ENCODE measurements at places on chromosomes 1 and 21. TPM values are rescaled to one million over a fixed set of nuclear protein-coding genes. Genes with fewer than 3 reads are reported as not detected.
A peak's percentile ranks its signal among the peaks of the same experiment; 100 is the strongest.

DNA sequence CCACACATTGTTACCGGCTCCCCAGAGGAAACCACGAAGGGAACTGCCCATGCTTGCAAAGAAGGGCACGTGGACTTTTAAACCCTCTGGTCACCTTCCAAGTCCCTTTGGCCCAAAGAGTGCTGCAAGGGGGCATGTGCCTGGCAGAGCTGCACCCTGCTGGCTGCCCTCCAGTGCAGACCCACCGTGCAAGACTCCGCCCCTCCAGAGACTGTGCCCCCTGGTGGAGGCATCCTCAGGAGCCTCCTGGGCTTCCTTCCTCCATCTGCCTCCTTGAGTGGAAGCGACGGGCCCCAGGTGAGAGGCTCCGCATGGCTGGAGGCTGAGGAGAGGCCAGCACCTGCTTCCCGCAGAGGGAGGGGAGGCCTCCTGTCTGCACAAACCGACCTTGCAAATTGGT is 100.6 kb downstream of the CRYAA start:
- no peak for DNase-seq

- peak; percentile 21 for DNase-seq
Measured at GRCh38 chr1:201383647-201384405, 6.3 kb upstream of the TNNT2 start.

C4BPB gene
- 0.28 TPM for total RNA-seq

S100A1 gene
- total RNA-seq: 0.32 TPM

GRCh38 chr1:227102056-227102455 is 162.0 kb downstream of the COQ8A start:
- DNase-seq: no peak

DNA sequence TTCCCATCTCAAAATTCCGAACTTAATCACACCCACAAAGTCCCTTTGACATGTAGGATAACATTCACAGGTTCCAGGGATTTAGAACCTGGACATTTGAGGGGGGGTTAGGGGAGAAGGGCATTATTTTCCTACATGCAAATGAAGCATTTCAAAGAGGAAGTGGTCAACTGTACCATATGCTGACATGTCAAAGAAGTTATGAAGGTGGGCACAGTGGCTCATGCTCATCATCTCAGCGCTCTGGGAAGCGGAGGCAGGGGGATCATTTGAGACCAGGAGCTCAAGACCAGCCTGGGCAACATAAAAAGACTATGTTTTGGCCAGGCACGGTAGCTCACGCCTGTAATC is 35.7 kb downstream of the PTP4A2 start:
- DNase-seq: no peak

LCE2A gene
- not detected for total RNA-seq

FAM177B gene
- not detected for total RNA-seq

ZNF695 gene
- 3.0 TPM for total RNA-seq

GRCh38 chr1:5920201-5920600 is 72.0 kb downstream of the NPHP4 start:
- no peak for DNase-seq

GRCh38 chr21:26753822-26754221 is 91.4 kb downstream of the ADAMTS1 start:
- DNase-seq: no peak

MYOG gene
- not detected for total RNA-seq

DNA sequence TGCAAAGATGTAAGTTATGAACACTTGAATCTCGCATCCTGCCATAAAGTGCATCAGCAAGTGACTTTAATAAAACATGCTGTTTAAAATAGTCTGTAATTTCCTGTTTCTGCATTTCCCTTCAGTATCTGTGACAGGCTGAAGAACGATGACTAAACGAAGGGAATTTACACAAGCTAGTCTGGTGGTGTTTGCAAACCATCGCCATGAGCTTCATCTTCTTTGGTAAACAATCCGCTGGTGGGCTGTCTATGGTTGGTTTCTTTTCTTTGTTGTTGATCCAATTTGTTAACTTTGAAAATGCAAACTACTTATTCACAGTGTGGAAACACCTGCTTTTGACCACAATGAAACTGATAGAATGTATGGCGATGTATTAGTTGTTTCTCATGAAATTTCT is 13.9 kb downstream of the SERTAD4 start:
- DNase-seq: peak; percentile 71

GRCh38 chr1:47881505-47882442 is 115.4 kb downstream of the TRABD2B start:
- DNase-seq: peak; percentile 93

- DNase-seq: no peak
Measured at GRCh38 chr1:31216016-31216415, 23.7 kb downstream of the NKAIN1 start.

DNA sequence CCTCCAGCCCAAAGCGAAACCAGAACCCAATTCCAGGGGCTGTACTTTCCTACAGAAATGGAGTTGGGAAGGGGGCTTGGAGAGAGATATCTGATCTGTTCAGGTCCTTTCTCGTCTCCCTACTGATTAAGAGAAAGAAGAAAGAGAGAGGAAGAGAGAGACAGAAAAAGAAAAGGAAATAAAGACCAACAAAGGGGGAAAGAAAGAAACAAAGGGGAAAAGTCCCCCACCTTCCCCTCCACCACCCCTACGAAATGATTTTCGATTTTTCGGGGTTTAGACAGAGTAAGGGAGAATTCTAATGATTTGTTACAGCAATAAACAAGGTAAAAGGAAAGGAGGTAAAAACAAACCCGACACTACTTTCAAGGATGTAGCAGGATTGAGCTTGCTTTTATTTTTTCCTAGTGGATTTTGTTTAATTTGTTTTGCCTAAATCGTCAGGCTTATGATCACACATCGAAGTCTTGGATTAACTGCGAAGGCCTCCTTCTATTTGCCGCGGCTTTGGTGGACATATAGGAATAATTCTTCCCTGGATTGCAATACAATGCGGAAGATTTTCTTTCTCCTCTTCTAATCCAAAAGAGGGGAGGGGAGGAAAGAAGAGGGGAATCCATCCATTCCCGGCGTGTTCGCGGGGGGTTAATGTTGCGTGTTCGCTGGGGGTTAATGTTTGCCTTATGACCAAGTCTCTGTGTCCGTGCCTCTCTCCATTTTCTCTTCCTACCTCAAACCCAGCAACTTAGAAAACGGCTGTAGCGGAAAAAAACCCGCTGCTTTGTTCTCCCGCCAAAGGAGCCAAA is 1.9 kb downstream of the TAL1 start:
- no peak for DNase-seq

MATN1 gene
- total RNA-seq: 0.26 TPM

GRCh38 chr1:85276978-85277639 is 677 bp upstream of the BCL10 start:
- DNase-seq: no peak

GRCh38 chr1:220450927-220451326 is 77.0 kb upstream of the MARK1 start:
- DNase-seq: no peak

GRCh38 chr1:37358992-37359391 is 115.4 kb upstream of the ZC3H12A start:
- no peak for DNase-seq

SYT14 gene
- total RNA-seq: 1.00 TPM

TBX15 gene
- 16.0 TPM for total RNA-seq

DNA sequence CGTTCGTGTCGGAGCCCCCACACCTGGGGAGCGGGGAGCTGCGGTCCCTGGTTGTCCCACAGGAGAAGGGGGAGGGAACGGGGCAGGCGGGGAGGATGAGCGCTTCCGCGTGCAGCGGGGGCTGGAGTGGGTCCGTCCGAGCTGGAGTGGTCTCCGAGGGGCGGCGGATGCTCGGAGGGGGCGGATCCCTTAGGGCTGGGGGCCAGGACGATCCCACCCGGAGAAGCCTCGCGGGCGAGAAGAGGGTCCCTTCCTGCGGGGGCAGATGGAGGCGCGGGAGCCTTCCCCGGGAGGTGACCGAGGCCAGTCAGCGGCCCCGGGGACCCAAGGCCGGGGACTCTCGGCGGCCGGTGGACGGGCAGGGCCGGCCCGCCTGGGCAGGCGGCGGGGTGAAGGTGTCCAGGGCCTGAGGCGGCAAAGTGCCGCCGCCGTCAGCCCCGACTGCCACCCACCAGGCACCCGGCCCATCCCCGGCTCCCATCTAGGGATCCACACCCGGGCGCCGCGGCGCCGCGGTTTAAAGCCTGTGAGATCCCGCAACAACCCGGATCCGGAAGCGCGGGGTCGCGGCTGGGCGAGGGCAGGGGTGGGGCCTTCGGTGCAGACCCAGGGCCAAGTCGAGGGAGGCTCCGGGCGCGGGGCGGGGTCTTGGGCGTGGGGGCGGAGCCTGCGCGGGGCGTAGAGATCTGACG is 5.3 kb upstream of the CCDC27 start:
- DNase-seq: peak; percentile 25

GRCh38 chr1:109947582-109948284 is 36.8 kb upstream of the AHCYL1 start:
- DNase-seq: no peak

- no peak for DNase-seq
Measured at GRCh38 chr1:22916471-22916820, 56.2 kb downstream of the LACTBL1 start.

DNA sequence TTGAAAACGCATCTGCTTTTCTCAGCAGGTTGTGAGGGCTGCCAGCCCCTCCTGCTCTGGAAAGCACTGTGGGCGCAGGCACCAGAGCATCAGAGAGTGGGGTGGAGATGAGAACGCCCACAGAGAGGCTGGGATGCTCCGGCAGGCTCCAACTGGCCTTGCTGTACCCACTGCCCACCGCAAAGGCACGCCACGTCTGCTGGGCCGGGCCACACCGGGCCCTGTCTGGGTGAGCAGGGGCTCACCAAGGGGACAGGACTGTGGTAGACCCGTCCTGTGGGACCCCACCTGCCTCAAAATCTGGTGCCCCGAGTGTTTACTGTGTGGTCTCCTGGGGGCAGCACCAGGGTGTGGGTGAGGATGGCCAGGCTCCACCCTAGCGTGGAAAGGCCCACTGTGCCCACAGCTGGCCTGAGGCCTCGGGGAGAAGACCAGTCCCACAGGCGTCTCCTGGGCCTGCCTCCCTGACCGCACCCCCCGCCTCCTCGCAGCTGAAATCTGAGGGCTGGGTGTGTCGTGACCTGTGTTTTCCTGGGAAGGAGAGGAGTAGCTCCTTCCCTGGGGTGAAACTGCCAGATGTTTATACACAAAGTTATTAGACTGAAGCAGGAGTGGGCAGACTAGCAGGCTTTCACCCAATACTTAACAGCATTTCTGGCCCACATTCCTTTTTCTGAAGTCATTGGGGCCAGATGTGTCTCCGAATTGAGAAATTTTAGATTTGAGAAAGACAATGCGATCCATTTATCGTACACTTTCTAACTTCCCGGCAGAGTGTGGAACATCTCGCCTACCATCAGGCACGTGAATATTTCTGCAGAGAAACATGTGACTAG is 53.8 kb downstream of the STUM start:
- DNase-seq: peak; percentile 59

DNA sequence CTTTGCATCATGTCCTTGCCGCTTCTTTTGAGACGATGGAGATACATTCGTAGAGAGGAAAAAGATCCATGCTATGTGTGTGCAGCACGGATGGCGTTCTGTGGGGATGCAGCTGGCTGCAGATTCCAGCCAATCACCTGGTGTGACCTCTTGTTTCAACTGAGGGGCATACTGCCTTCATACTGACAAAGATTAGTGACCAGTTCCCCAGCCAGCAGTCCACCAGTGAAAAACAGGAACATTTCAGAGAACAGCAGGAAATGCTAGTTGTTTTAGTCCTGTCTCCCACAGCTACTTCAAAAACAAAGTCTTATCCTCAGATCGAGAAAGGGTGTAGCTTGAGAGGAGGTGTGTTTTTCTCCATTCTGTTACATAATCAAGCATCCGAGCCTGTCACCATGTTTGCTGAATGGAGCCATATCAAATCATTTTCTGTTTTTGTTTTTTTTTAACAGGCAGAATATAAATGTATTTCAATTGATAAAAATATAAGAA is 255.7 kb upstream of the FMN2 start:
- DNase-seq: no peak

RPF1 gene
- total RNA-seq: 80.0 TPM

- no peak for DNase-seq
Measured at GRCh38 chr1:100631015-100631551, 88.5 kb upstream of the VCAM1 start.

DNA sequence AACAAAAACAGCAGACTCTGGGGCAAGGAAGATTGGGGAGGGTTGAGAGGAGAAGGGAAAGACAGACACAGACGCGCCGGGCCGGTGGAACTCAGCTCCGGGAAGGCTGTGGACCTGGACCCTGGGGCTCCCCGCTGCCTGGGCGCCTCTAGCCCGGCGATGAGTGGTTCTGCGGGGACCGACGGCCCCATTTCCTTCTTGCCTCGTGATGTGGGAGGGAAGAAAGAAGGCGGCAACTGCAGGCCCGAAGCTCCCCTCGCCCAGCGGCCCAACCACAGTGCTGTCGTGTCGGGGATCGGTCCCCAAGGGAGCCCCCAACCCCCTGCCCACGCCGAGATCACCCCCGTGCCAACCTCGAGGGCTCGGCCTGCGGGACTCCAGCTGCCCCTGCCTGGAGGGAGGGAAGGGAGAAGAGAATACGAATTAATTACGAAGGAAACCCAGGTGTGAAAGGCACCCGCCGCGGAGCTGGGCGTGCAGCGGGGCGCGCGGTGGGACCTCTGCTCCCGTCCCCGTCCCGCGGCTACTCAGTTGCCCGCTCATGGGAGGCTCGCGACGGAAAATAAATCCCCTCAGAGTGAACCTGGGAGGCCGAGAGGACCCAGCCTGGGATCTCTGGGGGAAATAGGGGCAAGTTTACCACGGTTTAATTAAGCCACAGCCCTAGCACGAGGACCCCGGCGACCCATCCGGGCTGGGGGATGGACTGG is 7.4 kb downstream of the FOXD3 start:
- DNase-seq: no peak

HHAT gene
- total RNA-seq: 2.9 TPM

GRCh38 chr1:101200513-101200912 is 36.3 kb upstream of the S1PR1 start:
- peak; percentile 79 for DNase-seq

UBR4 gene
- total RNA-seq: 60.6 TPM

GPATCH4 gene
- total RNA-seq: 18.4 TPM

- no peak for DNase-seq
Measured at GRCh38 chr1:228687587-228687986, 47.7 kb upstream of the RHOU start.

DNA sequence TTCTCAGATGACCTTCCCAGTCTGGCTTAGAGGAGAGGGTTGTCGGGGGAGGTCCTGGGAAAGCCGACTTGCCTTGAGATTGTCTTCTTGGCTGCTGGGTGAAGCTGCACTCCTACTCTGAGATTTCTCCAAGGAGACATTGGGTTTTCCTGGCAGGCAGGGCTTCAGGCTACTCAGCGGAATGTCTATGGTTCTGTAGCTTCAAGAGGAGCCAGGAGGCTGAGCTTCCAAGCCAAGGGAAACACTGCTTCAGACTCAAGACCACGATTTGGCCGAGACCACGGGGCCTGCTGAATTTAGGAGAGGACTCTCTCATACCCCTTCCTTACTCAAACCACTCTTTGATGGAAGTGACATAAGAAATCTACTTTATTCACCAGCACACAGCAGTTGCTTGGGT is 67.8 kb downstream of the NTMT2 start:
- DNase-seq: no peak

GRCh38 chr1:39105841-39106765 is 80.0 kb downstream of the NDUFS5 start:
- peak; percentile 74 for DNase-seq

- no peak for DNase-seq
Measured at GRCh38 chr21:46054451-46054881, 43.4 kb upstream of the COL6A2 start.

NGF gene
- 1.3 TPM for total RNA-seq

All from SJSA1 (cell line).